ENCODE measurements at places on chromosomes 11 and 22.

DNA sequence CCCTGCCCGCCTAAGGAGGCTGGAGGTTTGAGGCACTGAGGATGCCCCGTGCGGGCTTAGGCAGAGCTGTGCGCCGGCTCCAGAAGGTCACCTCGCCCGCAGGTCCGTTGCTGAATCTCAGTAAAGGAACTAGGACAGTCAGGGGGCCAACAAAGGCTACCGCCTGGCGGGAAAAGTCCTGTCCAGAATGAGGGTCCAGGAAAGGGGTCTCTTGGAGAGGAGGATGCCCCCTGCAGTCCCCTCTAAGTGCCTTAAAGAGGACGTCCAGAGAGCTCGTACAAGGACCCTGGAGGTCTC lies 548 bp downstream of the PVALB start:
- DNase-seq, result no peak

- DNase-seq, result no peak
Observed at GRCh38 chr11:61195719-61196118, 7.6 kb upstream of the PGA3 start.

DNA sequence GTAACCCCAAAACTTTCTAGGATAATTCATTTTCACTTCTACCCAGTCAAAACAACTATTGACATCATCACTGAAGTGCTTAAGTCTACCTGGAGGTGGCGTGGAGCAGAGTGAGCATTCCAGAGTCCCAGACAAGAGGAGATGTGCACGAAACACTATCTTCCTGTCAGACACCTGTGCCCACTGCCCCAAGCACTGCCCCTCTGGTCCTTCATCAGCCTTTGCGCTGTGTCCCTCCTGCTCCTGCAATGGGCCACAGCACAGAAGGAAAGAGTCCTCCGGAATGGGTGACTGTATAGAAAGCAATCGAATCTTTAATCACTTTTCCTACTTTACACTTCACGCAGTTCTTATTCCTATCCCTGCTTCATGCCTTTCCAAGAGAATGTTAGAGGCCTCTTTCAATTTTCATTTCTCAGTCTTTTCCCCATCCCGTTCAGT lies 512 bp upstream of the GRIA4 start:
- no peak for DNase-seq

GRCh38 chr11:31913985-31914384 lies 102.9 kb upstream of the PAX6 start:
- no peak for DNase-seq

DNA sequence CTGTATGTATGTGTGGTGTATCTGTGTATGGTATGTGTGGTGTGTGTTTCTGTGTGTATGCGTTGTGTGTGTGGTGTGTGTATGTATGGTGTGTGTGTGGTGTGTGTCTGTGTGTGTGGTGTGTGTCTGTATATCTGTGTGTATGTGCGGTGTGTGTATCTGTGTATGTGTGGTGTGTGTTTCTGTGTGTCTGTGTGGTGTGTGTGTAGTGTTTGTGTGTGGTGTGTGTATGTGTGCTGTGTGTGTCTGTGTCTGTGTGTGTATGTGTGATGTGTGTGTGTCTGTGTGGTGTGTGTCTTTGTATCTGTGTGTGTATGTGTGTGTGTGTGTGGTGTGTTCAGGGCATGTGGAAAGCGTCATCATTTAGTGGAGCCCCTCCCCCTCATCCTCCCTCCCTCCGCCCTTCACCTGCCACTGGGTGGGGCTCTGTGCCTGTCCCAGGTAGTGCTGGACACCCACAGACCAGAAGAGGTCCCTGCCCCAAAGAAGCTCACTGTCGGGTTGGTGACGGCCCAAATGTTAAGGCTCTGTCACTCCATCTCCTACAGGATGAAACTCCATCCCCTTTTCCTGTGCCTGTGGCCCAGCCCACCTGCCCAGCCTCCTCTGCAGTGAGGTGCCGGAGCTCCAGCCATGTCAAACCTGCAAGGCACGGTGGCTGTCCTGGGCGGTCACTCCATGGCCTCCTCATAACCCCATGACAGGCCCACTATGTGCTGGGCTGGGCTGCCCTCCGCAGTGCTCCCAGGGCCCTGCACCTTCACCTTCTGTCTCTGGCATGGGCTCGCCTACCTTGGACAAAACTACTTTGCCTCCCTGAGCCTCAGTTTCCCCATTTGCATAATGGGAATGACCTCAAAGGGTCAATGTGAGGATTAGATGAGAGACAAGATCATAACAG lies 23.4 kb upstream of the SHISAL1 start:
- DNase-seq, result no peak

GRCh38 chr11:75518771-75519653 lies 6.7 kb downstream of the GDPD5 start:
- DNase-seq, result no peak

DNA sequence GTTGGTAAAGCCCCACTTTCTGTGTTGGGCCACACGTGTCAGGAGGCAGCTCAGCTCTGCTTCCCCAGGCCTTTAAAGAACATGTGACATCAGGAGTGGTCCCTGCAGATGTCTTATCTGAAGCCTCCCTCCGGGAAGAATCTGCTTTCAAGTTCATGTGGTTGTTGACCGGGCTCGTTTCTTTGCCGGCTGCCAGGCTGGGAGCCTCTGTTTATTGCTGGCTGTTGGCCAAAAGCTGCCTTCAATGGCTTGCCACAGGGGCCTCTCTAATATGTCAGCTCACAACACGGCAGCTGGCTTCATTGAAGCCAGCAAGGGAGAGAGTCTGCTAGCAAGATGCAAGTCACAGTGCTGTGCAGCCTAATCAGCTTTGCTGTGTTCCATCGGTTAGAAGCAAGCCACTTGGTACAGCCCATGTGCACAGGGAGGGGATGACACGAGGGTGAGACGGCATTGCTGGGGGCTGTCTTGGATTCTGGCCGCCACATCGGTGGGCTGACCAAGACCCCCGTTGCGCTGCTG lies 14.6 kb downstream of the MRGPRF start:
- no peak for DNase-seq

GRCh38 chr11:119023741-119024140 lies 5.2 kb downstream of the TRAPPC4 start:
- no peak for DNase-seq

DNA sequence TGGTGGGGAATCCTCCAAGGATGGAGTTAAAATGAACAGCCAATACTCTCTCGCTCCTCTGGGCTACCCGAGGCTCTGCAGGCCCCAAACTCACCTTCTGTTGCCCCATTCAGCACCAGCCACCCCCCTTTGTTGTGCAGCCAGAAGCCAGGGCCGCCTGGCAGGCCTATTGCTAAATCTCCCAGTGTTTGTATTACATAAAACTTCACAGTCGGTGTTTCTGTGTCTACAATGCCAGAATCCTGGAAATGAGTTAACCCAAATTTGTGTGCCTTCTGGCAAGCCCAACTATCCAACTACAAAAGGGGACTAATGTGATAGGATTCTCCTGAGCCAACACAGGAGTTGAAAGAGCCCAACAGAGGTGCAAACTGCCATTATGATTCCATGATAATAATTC lies 9.3 kb downstream of the KCNJ5 start:
- DNase-seq, result no peak

- no peak for DNase-seq
Observed at GRCh38 chr11:27012234-27012921, 18.5 kb downstream of the FIBIN start.

DNA sequence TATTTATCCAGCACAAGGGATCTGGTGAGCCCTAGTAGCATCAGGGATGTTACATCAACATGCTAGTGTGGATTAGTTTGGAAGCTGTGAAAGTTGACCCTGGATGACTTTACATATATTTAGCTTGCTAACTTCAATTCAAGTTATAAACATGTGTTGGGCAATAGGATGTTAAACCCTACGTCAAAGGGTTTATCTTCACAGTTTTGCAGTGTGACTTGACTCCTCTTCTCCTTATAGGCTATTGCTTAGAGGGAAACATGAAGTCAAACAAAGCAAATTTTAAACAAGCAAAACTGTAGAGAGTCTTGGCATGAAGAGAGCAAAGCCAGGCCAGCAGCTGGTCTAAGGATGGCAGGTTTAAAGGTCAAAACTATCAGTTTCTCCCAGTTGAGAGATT lies 11.3 kb upstream of the CTSC start:
- DNase-seq, result no peak

GRCh38 chr11:27218421-27219038 lies 144.5 kb downstream of the CCDC34 start:
- DNase-seq, result no peak

DNA sequence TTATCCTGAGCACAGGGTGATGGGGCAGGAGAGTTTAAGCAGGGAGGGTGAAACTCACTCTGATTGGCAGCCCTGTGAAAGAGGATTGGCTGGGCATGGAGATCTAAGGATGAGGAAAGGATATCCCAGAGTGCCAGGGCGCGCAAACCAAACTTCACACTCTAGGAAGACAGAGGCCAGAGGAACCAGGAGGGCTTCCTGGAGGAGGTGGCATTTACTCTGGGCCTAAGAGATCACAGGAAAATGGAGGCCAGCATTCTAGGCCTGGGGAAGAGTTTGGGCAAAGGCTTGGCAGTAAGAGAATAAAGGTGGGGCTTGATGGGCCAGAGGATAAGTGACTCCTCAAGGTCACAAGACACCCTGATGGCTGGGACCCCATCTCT lies 377 bp upstream of the NCF4 start:
- no peak for DNase-seq

GRCh38 chr11:68813773-68814172 lies 27.9 kb downstream of the CPT1A start:
- DNase-seq, result no peak

DNA sequence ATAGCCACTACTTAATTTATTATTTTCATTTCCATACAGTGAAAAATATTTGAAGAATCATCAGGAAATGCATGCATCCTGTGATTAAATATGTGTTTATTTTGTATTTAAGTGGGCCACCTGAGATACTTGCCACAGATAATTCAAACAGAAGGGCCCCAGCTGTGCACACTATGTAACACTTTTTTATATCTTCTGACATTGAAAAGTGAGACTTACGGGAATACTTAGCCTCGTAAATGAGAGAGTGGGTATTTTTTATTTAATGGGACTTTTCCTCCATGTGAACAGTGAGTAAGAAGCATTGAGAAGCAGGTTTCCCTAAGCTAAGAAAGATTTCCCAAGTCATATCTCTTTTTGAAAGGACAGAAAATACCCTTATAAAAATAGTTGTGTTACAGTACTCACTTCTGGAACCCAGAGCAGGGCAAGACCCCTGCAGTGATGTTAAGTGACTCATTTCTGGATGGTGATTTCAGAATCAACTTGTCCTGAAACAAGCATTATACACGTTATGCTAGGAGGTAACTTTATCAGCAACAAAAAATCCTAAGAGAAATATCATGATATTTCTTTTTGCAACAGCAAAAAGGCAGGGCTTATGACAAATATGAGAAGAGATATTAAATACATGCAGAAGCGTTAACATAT lies 478.1 kb upstream of the CHORDC1 start:
- DNase-seq, result no peak

GRCh38 chr11:16099343-16099900 lies 256.9 kb downstream of the SOX6 start:
- DNase-seq, result no peak

- no peak for DNase-seq
Observed at GRCh38 chr11:132601875-132602274, 930.4 kb downstream of the OPCML start.

DNA sequence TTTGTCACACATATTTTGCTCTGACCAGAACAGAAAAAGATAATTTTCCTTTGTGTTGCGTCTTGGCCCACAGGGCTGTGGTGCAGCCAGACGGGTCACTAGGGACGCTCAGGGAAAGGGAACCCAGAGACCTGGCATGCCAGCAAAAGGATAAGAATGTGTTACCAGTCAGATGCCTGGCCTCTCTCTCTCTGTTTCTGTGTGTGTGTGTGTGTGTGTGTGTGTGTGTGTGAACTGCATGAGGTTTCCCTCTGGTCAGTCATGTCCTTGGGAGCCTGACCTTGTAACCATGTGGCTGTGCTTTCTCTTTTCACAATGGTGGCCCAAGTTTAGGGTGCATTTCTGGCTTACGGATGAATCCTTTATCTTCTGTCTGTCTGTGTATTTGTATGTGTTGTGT lies 25.4 kb downstream of the CCKBR start:
- no peak for DNase-seq

GRCh38 chr11:82634091-82634490 lies 99.6 kb downstream of the FAM181B start:
- no peak for DNase-seq

DNA sequence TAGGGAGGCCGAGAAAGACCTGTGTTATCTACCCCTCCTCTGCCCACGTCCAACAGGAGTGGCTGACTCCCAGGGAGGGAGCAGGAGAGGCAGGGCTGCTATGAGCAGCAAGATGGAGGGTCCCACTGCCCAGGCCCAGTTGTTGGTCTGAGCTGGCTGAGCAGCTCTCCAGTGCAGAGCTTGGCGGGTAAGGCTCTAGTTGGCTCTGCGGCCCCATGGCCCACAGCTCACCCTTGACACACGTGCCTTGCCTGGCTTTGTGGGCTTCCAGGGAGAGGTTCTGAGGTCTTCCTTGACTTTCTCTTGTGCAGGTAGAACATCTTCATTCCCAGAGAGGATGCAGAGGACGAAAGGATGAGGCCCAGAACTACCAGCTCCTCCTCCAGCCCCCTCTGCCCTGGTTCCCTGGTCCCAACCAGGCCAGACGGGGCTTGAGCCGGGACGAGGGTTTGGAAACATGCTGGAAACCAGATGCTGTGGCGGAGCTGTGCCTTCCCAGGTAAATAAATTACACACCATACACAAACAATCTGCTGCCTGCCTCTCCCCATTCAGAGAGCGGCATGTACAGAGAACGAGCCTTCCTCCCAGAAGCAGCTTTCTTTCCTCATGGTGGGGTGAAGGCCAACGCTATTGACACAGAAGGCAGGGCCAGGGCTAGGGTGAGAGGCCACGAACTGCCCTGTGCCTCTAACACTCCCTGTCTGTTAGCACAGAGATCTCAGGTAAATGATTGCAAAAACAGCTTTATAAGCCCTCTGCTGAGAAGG lies 48.1 kb downstream of the DSCAML1 start:
- DNase-seq, result no peak

- DNase-seq, result no peak
Observed at GRCh38 chr11:122101625-122102291, 14.3 kb downstream of the BLID start.

DNA sequence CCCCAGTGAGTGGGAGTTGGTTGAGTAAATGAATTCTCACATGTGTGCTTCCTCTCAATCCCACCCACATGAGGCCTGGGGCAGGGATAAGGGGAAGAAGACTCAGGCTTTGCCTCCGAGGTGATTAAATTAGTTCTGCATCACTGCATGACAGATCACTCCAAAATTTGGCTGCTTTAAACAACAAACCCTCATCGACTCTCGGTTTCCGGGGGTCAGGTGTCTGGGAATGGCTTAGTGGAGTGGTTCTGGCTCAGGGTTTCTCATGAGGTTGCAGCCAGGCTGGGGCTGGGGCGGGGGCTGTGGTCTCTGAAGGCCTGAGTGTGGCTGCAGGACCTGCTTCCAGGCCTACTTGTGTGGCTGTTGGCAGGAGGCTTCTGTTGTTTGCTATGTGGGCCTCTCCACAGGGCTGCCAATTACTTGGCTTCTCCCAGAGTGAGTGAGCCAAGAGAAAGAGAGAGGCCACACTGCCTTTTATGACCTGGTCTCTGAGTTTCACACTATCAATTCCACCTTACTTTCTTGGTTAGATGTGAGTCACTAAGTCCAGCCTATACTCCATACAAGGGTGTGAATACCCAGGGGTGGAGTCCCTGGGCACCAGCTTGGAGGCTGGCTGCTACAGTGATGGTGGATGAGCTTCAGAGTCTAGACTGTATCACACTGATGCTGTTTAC lies 15.9 kb downstream of the MOGAT2 start:
- no peak for DNase-seq

GRCh38 chr11:7291100-7291829 lies 39.6 kb downstream of the SYT9 start:
- DNase-seq, result no peak

Measured in stimulated activated CD4-positive, alpha-beta T cell treated with anti-CD3 and anti-CD28 coated beads, Interleukin-1b, Interleukin-23, amount 100 ng/mL, for 1 hour (primary cell).